NCI-H2171 (cell line): ENCODE measurements at places on chromosomes 2 and 18.

DNA sequence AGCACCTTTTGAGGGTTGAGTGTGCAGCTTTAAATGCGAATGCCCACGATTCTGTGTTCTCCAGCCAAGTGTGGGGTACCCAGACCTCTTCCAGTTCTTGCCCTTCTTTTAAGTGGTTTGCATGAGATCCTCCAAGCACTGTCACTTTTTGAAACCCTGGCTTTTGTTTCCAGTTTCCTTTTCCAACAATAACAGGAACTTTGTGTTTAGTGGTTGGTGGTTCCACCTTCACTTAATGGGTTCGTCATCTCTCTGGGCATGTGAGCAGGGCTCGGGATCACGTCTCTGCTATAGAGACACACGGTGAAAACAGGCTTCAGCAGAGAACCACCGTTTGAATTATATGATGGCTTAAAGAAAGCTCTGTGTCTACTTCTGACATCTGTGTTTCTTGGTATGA is 197.6 kb downstream of the LDLRAD4 start:
- no peak for DNase-seq

GRCh38 chr2:62540408-62541168 is 34.6 kb upstream of the TMEM17 start:
- DNase-seq = no peak

- DNase-seq = no peak
Measured at GRCh38 chr2:227031379-227031778, 132.6 kb downstream of the COL4A4 start.

GRCh38 chr2:186523791-186524190 is 37.7 kb downstream of the ZC3H15 start:
- DNase-seq = no peak

- no peak for DNase-seq
Measured at GRCh38 chr18:2442726-2443275, 128.5 kb downstream of the METTL4 start.

- DNase-seq = no peak
Measured at GRCh38 chr18:37544713-37545112, 20.9 kb downstream of the CELF4 start.

- DNase-seq = no peak
Measured at GRCh38 chr2:59702026-59702425, 851.4 kb downstream of the BCL11A start.

DNA sequence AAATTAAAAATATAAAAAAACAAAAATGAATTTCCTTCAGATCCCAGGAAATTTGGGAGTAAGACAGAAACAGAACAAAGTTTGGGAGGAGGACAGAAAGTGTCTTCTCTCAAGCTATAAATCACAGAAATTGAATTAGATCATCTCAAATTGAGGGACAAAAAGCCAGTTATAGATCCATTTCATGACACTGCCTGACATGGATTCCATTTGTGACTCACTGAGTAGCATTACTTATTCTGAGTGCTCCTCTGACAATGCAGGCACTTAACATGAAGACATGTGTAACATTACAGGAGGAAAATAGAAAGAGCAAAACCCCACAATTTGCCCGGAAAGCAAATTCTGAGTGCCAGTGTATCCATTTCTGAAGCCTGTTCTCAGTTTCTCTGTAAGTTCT is 63.9 kb upstream of the CREB1 start:
- DNase-seq = no peak

DNA sequence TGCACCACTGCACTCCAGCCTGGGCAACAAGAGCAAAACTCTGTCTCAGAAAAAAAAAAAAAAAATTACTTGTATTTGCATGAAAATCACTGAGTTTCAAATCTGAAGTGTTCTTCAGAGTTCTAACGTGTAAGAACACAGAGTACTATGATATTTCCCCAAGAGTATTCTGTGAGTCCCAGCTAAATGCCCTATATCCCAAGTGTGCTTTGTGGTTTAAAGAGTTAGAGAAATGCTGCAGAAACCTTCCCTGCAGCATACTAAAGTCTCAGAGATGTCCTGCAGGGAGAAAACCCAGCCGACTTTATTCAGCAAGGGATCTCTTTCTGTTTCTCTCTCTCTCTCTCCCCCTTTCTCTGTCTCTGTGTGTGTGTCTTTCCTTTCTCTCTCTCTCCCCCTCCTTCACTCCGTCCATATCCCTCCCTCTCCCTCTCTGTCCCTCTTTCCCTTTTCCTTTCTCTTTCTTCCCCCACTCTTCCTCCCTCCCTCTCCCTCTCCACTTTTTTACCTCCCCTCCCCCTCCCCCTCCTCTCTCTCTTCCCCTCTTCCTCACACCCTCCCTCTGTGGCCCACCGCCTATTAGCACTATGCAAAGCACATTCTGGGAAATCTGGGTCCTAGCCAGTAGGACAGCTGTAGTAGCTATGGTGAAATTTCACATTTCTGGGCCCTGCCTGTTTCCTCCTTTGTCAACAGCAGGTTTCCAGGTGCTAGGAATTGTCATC is 54.2 kb downstream of the ACTR2 start:
- no peak for DNase-seq

- DNase-seq = no peak
Measured at GRCh38 chr18:43758734-43759133, 481.4 kb upstream of the SYT4 start.

- no peak for DNase-seq
Measured at GRCh38 chr2:94984964-94985575, 40.4 kb upstream of the MAL start.

DNA sequence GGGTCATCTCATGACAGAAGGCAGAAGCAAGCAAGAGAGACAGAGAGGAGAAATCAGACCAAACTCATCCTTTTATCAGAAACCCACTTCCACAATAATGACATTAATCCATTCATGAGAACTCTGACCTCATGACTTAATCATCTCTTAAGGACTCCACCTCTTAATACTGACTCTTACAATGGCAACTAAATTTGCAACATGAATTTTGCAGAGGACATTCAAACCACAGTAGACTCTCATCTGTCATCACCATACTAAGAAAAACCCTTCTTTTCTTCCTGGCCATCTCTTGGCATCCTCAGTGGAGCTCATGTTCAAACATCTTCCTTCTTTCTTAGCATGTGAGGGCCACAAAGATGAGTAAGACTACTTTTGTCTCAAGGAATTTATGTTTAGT is 476.2 kb upstream of the RAB12 start:
- no peak for DNase-seq
